ENCODE measurements at places on chromosomes 4 and X.

- no peak overlapping the region for H3K27ac ChIP-seq
- H3K4me1 ChIP-seq: peaks cover 7% of the 10 kb centered on the region
- H3K27me3 ChIP-seq: no peaks in the 10 kb centered on the region
- no peak overlapping the region for H3K4me3 ChIP-seq
- no peak for DNase-seq
- H3K36me3 ChIP-seq: peaks cover 11% of the 10 kb centered on the region
These were observed 77.6 kb downstream of the EVC2 start for GRCh38 chr4:5630762-5631161.

GRCh38 chr4:150510176-150510865, 71.6 kb upstream of the MAB21L2 start:
- peak; percentile 85 for DNase-seq
- no peaks in the 10 kb centered on the region for H3K36me3 ChIP-seq
- H3K27ac ChIP-seq: peak overlapping the region; percentile 65
- H3K27me3 ChIP-seq: no peaks in the 10 kb centered on the region
- H3K4me3 ChIP-seq: peak overlapping the region; percentile 35

- DNase-seq: no peak
- no peaks in the 10 kb centered on the region for H3K27me3 ChIP-seq
These were observed 377.8 kb downstream of the PPP4R3C start for GRCh38 chrX:27085346-27085745.

DNA sequence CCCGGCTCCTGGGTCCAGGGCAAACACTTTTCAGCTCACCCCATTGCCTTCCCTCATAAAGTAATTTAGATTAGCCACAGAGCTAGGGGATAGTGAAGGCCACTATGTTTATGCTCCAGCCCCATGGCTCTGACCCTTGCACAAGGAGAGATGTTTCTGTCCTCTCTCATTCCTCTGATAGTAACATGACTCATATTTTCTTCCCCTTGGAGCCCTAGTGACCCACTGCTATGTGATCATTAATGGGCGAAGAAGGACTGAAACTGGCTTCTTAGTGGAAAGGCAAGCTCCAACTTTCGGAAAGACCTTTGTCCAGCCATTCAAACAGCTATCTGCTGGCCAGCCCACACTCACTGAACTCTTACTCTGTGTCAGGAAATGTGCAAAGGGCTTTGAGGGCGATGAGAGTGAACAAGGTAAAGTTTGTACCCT, 12.3 kb downstream of the CLDN2 start:
- no peak overlapping the region for H3K4me3 ChIP-seq
- no peak overlapping the region for H3K27ac ChIP-seq
- peak; percentile 33 for DNase-seq
- H3K27me3 ChIP-seq: no peaks in the 10 kb centered on the region

DNA sequence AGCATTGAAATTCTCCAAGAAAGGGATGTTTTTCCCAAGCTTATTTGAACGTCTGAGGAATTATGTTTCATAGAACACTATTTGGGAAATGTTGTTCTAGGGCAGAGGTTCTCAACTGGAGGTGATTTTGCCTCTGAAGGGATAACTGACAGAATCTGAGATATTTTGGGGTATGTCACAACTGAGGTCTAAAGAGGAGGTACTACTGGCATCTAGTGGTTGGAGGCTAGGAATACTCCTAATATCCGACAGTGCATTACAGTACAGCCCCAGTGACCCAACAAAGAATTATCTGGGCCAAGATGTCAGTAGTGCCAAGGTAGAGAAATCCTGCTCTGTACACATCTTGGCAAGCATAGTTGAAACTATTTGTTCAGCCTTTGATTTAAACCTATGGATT, 6.4 kb downstream of the HSPA4L start:
- no peaks in the 10 kb centered on the region for H3K36me3 ChIP-seq
- H3K27me3 ChIP-seq: no peaks in the 10 kb centered on the region
- H3K27ac ChIP-seq: no peak overlapping the region

DNA sequence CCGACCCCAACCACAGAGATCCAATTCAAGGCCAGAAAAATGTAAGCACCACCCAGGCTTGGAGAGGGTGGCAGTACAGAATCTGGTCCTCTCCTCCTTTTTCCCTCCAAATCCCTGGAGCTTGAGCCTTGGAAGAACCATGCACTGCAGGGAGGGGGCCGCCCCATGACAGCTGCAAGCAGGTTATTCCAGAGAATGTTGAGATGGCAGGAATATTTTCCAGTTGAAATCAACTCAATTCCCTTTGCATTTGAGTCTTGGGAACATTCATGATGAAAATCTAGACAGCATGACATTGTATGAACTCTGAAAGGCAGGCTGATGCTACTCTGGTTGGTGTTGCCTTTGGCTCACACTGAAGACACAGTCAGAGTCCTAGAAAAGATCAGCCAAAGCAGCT, 386.6 kb upstream of the FGF16 start:
- no peaks in the 10 kb centered on the region for H3K27me3 ChIP-seq
- no peaks in the 10 kb centered on the region for H3K36me3 ChIP-seq
- no peak overlapping the region for H3K27ac ChIP-seq
- H3K4me1 ChIP-seq: no peaks in the 10 kb centered on the region

DNA sequence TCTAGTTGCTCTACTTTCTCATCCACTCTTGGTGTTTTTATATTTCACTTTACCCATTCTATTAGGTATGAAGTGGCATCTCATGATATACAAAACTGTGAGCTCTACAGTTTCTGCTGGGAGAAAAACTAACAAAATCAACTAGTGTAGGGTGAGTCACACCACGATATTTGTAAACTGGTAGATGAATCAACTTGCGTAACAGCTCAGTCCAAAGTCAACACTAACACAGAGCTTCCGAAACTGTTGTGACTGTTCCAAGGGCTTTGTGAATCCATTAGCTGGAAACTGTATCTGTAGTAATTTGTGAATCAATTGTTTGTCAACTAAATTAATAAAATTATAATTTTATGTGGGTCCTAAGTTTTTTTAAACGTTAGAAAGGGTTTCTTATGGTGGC, 119.8 kb upstream of the TSPAN5 start:
- no peaks in the 10 kb centered on the region for H3K36me3 ChIP-seq
- no peaks in the 10 kb centered on the region for H3K27me3 ChIP-seq
- no peak overlapping the region for H3K4me3 ChIP-seq
- DNase-seq: peak; percentile 79
- no peaks in the 10 kb centered on the region for H3K4me1 ChIP-seq

- H3K27me3 ChIP-seq: no peaks in the 10 kb centered on the region
- H3K4me1 ChIP-seq: no peaks in the 10 kb centered on the region
- DNase-seq: no peak
- peaks cover 2% of the 10 kb centered on the region for H3K36me3 ChIP-seq
These were observed 102.3 kb downstream of the SCD5 start for GRCh38 chr4:82696117-82696860.

GRCh38 chr4:6715704-6716017, 313 bp upstream of the BLOC1S4 start:
- H3K36me3 ChIP-seq: no peaks in the 10 kb centered on the region
- H3K4me3 ChIP-seq: peak overlapping the region; percentile 80
- no peaks in the 10 kb centered on the region for H3K27me3 ChIP-seq
- peak overlapping the region; percentile 69 for H3K27ac ChIP-seq
- no peak for DNase-seq

GRCh38 chrX:97682991-97683840, 799.5 kb downstream of the RPA4 start:
- no peak overlapping the region for H3K4me3 ChIP-seq
- H3K27me3 ChIP-seq: no peaks in the 10 kb centered on the region
- no peak for DNase-seq
- no peak overlapping the region for H3K27ac ChIP-seq
- no peaks in the 10 kb centered on the region for H3K4me1 ChIP-seq

GRCh38 chr4:152385551-152385950, 150.3 kb downstream of the FBXW7 start:
- no peak for DNase-seq
- no peaks in the 10 kb centered on the region for H3K27me3 ChIP-seq
- no peak overlapping the region for H3K27ac ChIP-seq
- H3K36me3 ChIP-seq: no peaks in the 10 kb centered on the region

DNA sequence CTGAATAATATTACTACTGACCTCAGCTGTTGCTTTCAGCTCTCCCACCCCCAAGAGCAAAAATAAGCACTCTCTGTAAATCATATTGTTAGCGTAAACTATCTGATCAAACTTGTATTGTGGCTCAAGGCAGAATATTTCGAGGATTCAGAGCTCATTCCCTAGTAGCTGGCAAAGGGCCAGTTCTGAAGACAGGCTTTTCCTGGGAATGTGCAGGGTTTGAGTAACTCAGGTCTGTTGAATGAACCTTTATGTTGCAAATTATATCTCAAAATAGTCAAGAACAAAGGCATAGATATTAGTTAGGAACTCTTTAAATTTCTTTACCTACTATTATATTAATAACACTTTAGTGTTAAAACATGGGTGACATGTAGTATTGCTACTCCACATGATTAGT, 454.9 kb downstream of the CCSER1 start:
- no peaks in the 10 kb centered on the region for H3K36me3 ChIP-seq
- no peaks in the 10 kb centered on the region for H3K27me3 ChIP-seq
- DNase-seq: no peak
- H3K4me3 ChIP-seq: no peak overlapping the region
- no peak overlapping the region for H3K27ac ChIP-seq

DNA sequence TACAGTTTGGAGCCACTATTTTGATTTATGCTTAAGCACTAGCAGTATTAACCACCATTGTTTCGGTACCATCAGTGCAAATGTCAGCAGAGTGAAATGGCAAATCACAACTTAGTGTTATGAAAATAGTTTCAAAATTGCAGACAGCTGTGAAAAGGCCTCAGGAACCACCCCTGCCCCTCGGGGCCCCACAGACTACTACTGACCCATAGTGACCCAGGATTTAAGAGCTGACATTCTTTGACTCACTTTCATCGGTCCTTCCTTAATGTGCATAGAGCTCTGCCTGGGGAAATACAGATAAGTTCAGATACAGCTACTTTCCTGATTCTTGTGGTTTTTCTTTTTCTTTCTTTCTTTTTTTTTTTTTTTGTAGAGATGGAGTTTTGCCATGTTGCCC, 3.3 kb upstream of the BBS7 start:
- no peaks in the 10 kb centered on the region for H3K27me3 ChIP-seq
- H3K27ac ChIP-seq: no peak overlapping the region
- no peak for DNase-seq
- H3K4me3 ChIP-seq: no peak overlapping the region
- H3K36me3 ChIP-seq: no peaks in the 10 kb centered on the region
- peaks cover 7% of the 10 kb centered on the region for H3K4me1 ChIP-seq

DNA sequence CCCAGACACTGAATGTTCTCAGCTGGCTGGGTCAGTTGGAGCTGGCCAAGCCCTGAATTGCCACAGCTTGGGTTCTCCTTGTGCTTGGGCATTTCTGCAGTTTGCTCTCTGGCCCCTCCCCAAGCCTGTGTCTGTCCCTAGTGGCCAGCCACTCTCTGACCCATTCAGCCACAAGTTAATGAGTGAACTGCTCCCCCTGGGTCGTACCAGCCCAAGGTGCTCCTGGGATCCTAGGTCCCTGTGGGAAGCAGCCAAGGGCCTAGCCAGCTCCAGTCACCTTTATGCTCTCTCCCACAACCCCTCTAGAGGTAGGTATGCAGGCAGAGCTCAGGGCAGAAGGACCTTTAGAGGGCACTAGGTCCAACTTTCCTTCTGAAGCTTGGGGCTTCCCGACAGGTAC, 51.5 kb downstream of the STARD8 start:
- no peak overlapping the region for H3K4me3 ChIP-seq
- peaks cover 8% of the 10 kb centered on the region for H3K4me1 ChIP-seq
- no peak for DNase-seq
- H3K27ac ChIP-seq: no peak overlapping the region
- no peaks in the 10 kb centered on the region for H3K27me3 ChIP-seq
- no peaks in the 10 kb centered on the region for H3K36me3 ChIP-seq

DNA sequence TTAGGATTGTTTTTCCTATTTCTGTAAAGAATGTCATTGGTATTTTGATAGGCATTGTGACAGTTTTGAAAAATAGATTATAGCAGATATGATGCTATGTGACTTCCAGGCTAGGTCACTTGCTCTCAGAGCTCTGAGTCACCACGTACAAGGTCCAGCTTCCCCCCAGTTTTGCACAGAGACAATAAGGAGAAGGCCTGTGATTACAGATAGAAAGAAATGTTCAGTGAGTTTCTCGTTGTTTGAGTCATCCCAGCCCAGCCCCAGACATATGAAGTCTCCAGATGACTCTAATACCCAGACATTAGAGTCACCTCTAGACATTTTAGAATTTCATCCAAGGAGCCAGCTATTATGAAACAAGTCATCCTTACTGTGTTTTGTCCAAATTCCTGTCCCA, 57.2 kb downstream of the MFAP3L start:
- no peaks in the 10 kb centered on the region for H3K36me3 ChIP-seq
- H3K27me3 ChIP-seq: no peaks in the 10 kb centered on the region
- H3K4me3 ChIP-seq: no peak overlapping the region
- DNase-seq: peak; percentile 89

DNA sequence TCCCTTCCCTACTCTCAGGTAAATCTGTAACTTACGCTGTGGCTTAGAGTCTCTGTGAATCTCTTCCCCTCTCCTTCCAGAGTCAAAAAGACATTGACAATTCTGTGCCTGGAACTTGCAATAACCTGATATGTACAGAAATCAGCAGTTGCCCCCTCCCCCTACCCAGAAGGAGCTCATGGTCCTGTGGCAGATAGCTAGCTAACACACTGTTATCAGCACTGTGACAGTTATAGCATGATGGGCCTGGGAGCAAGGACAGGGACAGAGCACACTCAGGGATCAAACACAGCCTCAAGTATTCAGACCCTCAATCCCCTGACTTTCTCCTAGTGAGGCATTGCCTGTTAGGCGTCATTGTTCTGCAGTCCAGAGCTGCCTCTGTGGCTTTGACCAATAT, 18.7 kb upstream of the MAGEA10 start:
- H3K4me1 ChIP-seq: no peaks in the 10 kb centered on the region
- no peaks in the 10 kb centered on the region for H3K27me3 ChIP-seq
- H3K4me3 ChIP-seq: no peak overlapping the region
- no peak overlapping the region for H3K27ac ChIP-seq

- no peak overlapping the region for H3K27ac ChIP-seq
- no peaks in the 10 kb centered on the region for H3K27me3 ChIP-seq
- H3K36me3 ChIP-seq: no peaks in the 10 kb centered on the region
- H3K4me3 ChIP-seq: no peak overlapping the region
- no peaks in the 10 kb centered on the region for H3K4me1 ChIP-seq
These were observed 106.4 kb upstream of the FAM241A start for GRCh38 chr4:112038861-112039260.
